NCI-H2029 treated with DMSO at 0.1 percent for 48 hours (cell line): ENCODE measurements at places on chromosomes 11 and 22.

DNA sequence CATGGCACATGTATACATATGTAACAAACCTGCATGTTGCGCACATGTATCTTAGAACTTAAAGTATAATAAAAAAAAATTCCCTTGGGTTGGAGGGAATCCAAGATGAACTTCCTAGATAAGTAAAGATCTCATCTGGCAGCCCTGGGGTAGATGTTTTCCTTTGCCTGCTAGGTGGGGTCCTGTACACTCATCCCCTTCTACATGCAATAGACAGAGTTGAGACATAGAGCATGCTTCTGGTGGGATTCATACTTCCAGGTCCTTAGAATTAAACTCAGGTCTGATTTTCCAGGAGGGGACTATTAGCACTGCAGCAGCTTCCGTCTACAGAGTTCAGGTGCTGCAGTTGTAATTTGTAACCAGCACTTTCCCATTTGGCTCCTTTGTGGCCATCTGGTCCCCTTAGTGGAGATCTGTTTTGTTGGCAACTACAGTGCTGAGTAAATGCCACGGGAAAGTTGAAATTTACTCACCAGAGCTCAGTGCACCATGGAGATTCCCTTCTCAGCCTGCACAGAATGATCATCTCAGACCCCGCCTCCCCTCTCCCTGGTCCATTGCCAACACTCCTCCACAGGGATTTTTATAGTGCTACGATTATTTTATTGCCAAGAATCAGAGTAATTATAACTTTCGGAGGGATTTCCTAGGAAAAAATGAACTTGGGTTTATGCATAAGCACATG is 220.1 kb upstream of the E2F8 start:
- DNase-seq, result no peak

DNA sequence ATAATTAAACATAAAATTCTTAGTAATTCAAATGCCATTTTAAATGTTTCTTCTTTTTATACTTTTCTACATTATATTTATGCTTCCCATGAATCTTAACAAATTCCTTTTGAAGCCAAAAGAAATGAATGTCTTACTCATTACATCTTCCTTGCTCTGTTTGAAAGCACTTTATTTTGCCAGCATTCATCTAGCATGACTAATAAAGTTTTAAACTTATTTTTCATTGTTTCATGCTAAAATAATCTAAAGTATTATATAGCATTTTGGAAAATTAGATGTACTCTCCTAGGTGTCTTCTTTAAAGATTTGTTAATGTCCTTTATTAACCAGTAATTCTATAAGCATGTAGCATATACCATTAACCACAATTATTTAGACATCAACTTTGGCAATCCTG is 9.7 kb upstream of the PIWIL4 start:
- no peak for DNase-seq

DNA sequence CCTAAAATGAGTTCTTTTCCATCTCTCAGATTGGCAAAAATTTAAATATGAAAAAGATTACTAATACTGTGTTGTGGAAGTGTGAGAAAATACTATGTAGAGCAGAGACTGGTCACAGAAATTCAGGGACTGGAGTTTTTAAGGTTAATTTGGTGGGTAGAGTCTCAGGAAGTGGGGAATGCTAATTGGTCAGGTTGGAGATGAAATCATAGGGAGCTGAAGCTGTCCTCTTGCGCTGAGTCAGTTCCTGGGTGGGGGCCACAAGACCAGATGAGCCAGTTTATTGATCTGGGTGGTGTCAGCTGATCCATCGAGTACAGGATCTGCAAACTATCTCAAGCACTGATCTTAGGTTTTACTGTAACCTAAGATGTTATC is 29.4 kb upstream of the TMEM86A start:
- DNase-seq, result no peak

DNA sequence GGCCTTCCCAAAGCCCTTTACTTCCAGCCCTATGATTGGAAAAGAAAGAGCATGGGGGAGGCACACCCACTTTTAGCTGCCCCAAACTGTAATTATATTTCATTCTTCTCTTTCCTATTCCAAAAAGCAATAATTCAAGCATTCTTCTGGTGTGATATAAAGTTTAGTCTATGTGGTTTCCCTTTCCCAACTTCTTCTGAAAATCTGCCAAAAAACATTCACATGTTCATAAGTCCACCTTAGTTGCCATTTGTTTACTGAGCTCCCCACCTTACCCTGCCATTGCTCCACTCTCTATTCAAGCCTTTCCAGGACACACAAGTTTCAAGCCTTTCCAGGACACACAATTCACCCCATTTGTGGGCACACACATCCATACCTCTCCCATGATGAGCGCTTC is 111.6 kb upstream of the BMAL1 start:
- DNase-seq, result no peak

DNA sequence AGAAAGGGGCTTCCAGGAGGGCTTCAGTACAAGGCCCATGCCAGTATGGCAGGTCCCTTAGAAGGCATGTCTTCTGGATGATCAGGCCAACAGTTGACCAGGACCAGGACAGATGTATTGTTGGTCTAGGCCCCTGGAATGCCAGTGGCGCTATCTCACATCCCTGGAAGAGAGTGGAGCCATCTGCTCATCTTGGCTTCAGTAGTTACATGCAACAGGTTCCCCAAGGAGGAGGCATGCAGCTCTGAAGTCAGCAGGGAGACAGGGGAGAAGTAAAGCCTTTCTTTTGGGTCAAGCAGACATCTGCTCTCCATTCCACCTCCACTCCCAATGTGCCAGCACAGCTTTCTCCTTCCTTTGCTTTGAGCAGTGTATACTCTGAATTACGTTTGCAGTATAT is 244.1 kb downstream of the KIRREL3 start:
- DNase-seq, result no peak

GRCh38 chr11:11082646-11083045 is 224.8 kb upstream of the ZBED5 start:
- no peak for DNase-seq

DNA sequence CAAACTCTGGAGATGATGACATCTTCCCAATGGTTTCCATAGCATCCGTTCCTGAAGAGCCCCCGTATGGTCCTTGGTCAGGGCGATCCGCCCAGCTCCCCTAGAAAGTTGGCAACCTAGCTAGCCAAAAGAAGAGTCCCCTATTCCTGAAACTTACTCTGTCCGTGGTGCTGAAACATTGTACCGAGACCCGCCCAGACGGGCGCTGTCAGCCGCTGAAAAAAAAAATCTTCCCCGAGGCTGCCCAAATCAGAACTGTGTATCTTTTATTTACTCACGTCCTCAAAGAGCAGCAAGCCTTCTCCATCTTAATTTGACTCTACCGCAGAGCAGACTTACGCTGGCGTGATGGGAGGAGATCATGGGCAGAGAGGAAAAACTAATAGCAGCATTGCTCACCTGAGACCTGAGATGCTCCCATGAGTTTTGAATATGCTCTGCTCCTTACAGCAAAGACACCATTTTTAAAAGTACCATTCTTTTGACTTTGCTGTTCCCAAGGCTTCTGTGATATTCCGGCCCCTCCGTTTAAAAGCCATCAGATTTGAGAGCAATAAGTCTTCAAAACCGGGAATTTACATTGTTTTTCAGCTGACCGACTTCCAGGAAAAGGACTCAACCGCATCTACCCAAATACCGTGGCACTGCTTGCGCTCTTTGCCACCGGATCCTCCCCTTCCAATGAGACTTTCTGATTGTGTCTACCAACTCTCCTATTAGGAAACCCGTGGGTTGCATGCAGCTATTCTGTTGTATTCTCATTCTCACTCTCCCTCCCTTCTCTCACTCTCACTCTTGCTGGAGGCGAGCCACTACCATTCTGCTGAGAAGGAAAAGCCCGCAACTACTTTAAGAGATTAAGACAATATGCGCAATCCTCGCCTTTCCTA is at the start of gene SLC17A6:
SLC17A6 (plus strand) TSS at position 786 of the 890 bp plus-strand sequence. CDS start 153 bp downstream, outside the sequence.
- no peak for DNase-seq

DNA sequence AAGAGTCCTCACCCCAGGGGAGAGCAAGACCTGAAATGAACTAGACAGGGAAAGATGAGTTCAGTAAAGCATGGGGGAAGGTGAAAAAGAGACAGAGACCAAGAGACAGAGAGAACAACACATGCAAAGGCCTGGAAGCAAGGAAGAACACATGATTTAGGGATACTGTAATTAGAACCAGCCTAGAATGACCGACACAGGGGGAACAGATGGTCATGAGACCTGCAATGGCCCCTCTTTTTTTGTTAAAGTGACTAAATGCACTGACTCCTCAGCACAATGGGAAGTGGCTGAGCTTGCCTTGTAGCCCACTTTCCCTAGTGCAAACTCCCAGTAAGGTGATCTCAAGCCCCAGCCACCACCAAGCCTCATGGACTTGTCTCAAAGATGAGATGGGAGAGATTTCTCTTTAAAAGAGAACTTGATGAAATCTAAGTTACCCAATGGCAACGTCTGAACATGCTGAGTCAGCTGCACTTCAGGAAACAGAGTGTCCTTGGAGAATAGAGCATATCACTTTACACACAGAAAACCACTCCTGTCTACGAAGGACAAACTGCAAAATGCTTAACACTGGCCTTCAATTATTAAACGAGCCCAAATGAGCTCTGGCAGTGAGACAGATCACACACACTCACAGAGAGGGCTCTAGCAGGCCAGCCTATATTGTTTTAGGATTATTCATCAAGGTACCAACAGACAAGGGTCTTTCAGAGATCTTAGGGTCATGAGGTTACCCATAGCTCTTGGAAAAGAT is 91.0 kb downstream of the SERGEF start:
- DNase-seq, result no peak

GRCh38 chr11:130006929-130007328 is 4.3 kb upstream of the PRDM10 start:
- no peak for DNase-seq

DNA sequence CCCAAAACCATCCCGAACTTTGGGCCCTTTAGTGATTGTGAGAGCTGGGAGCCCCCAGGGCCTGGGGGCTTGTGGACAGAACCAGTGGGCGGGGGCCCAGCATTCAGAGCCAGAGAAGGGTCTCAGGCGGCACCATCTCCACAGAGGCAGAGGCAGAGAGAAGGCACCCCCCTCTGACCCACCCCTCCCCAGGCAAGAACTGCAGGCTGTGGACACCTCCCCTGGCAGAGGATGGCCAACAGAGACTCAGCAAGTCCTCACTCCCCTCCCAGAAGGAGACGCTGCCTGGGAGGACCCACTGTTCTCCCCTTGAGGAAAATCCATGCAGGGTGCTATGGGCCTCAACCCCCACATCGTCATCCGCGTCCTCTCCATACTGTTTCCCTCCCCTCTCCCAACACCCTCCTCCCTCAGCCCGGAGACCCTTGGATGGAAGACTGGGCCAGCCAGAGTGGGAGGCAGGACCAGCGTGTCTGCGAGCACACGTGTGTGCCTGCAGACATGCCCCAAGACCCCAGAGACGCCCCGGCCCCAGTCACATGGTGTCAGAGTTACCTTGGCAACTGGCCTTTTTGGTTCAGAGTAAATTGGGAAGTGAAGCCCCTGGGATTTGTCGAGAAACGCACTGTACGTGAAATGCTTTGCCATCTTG is 42.6 kb downstream of the KCNC1 start:
- no peak for DNase-seq

DNA sequence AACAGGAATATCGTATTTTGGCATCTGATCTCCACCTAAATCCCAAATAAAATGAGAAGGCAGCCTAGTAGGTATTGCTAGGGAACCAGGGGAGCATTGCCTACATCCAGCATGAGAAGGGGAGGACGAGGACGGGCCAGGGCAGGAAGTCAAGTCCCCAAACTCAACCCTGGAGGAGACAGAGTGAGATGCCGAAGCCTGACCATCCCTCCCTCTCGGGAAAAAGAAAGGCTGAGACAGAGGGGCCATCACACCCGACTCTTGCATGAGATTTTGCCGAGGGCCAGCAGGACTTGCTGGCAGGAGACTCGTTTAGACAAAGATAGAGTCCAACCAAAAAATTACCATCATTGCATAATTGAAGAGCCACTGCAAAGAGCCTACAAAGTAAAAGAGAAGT is 50.2 kb upstream of the SPATA19 start:
- no peak for DNase-seq

DNA sequence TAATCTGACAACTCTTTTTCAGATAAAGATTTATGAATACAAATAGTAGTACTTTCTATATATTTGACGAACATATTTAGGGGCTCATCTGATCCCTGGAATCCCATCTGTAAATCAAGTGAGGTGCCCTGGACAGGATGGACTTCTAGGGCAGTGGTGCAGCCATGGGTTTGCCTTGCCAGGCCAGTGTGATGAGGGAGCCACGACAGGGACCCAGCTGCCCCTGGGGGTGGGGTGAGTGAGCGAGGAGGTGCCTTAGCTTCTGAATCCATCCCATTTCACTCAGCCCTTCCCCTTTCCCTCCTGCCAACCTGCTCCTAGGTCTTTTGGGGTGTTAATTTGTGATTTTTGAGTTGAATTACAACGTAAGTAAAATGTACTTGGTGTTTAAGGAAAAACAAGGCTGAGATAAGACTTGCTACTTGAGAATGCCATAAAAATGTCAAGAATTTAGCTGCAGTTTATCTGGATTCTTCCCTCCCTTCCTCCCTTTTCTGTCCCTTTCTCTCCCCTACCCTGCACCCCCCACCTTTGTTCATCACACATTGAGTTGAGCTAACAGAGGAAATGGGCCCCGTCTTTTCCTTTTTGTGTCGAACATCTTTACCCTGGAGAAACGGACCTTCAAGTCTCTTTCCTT is 60.8 kb downstream of the PPFIBP2 start:
- no peak for DNase-seq

DNA sequence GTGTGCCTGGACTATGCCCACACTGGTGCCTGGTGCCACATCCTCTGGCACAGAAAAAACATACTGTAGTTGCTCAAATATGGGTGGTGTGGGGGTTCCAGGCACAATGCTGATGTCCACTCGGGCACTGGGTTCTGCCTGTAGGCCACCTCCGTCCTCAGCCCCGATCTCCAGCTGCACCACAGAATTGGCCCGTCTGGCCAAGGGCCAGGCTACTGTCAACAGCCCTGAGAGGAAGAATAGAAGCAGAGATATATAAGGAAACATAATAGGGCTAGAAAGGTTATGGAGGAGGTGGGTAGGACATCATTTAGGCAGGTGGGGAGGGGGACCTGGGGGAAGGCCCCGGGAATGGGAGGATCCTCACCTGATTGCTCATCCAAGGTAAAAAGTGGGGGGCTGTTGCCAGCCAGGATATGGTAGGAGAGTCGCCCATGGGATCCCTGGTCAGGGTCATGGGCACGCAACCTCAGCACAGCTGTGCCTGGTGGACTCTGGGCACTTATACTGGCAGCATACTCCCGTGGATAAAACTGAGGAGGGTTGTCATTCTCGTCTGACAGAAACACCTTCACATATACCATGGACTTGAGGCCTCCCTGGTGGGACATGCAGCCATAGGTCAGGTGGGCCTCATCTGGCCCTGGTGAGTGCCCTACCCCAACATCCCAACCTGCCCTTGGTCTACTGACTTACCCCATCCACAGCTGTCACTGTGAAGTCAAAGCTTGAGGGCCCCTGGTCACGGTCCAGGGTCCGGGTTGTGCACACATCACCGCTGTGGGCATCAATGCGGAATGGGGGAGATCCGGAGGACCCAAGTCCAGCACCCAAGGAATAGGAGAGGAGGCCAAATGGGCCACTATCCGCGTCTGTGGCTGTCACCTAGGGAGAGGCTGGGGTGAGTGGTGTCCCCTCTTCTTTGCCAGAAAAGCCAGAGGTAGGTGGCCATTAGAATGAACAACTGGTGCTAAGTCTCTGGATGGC is 14.5 kb upstream of the TPP1 start:
- no peak for DNase-seq

- DNase-seq, result no peak
Measured at GRCh38 chr11:26109658-26110368, 222.1 kb upstream of the ANO3 start.

GRCh38 chr11:19938866-19939265 is 221.4 kb downstream of the DBX1 start:
- peak; percentile 44 for DNase-seq

- no peak for DNase-seq
Measured at GRCh38 chr11:27041141-27041899, 705 bp downstream of the BBOX1 start.
